ENCODE measurements at places on chromosomes 7 and 10.

DNA sequence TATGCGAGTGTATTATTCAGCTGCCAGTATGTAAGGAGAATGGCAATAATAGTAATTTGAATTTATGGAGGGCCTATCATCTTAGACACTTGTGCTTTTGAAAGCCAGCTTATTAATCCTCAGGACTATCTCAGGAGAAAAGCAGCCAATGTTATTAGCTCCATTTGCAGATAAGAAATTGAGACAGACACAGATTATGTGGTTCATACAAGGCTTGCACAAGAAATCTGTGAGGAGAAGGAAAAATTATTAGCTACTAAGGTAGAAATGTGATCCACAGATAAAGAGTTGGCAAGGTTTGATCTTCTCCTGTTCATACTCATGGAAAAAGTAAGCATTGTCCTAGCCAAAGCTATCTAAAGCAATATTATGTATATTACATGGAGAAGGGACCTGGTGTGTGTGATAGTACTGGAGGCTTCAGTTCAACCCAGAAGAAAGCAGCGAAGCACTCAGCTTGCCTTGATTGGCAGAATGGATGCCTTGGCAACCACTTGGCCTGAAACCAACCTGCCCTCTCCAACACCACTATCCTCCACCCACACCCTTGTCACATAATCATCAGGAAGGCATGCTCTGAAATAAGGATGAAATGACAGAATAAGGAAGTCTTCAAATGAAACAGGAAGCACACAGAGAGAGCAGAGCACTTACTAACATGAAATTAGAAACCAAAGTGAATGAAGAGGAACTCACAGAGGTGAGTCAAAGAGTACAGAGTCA, 18.0 kb downstream of the MACC1 start:
- no peak for DNase-seq

- DNase-seq, result no peak
Observed at GRCh38 chr10:96541921-96542320, 28.2 kb upstream of the TLL2 start.

GRCh38 chr7:116542618-116543017, 17.8 kb downstream of the CAV1 start:
- no peak for DNase-seq

- no peak for DNase-seq
Observed at GRCh38 chr7:41732436-41732785, 29.5 kb upstream of the INHBA start.

DNA sequence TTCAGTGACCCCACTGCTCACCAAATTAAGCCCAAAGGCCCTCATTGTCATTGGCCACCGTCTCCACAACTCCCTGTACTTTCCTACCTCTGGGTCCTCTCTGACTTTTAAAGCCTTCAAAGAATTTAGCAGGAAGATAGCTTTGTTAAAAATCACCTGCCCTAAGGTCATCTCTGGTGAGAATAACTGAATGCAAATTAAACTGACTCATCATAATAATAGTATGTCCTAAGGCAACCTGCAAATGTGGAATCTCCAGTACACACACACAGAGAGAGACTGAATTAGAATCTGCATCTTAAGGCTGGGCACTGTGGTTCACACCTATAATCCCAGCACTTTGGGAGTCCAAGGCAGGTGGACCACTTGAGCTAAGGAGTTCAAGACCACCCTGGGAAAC, 24.1 kb downstream of the OAT start:
- no peak for DNase-seq

- no peak for DNase-seq
Observed at GRCh38 chr7:1229956-1230355, 2.7 kb upstream of the UNCX start.

GRCh38 chr10:93150289-93150688, 76.6 kb downstream of the CYP26A1 start:
- no peak for DNase-seq

DNA sequence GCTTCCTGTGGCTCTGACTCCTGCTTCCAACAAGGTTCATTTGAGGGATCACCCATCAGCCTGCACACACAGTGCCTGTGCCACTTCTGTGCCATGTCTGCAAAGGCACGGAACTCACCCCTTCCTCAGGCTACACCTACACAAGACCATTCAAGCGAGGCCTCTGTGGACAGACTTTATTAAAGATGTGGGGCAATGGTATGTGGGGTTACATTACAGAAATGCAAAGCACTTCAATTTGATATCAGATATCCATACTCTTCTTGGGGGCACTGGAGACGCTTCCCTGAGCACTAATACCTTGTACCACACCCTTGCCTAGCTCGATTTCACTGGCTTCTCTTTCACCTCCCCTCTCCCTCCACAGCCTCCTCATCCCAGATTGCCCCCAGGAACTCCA, 84.4 kb upstream of the FGL2 start:
- DNase-seq, result no peak

- DNase-seq, result no peak
Observed at GRCh38 chr10:80416479-80417098, 8.2 kb downstream of the PRXL2A start.

- DNase-seq, result no peak
Observed at GRCh38 chr7:46123-46829, 146.1 kb upstream of the FAM20C start.

DNA sequence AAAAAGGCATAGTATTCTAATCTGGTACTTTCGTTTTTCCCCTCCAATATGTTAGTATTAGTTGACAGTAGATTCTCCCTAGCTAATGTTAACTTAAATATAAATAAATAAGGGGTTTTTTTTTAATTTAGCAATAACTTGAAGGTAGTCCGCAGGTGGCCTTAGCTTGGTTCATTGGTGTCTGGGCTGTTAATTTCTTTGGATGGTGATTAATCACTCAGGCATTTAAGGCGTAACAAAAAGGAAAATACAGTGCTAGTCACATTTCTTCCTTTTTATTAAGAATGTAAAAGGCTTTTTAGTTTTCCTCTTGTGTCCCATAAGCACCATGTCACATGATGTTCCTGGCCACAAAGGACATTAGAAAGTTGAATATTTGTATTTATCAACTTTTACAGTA, 161.0 kb upstream of the POT1 start:
- no peak for DNase-seq

GRCh38 chr10:96297486-96297885, 6.7 kb upstream of the DNTT start:
- DNase-seq, result no peak

DNA sequence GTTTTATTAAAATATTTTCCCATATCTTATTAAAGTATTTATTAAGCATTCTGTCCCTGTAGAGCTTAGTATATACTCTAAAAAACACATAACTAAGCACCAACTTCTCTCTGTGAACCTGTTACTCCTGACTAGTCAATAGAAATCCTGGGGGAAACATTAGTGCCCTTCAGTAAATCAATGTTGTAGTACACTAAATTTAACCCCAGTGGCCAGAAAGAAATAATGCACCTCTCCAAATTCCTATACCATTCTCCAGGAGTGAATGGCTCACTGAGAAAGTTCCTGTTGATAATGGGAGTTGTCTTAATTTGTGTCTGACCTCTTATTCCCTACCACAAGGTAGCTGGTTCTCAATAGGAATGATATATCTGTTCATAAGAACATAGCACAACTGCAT, 188.2 kb downstream of the SEMA3D start:
- no peak for DNase-seq

DNA sequence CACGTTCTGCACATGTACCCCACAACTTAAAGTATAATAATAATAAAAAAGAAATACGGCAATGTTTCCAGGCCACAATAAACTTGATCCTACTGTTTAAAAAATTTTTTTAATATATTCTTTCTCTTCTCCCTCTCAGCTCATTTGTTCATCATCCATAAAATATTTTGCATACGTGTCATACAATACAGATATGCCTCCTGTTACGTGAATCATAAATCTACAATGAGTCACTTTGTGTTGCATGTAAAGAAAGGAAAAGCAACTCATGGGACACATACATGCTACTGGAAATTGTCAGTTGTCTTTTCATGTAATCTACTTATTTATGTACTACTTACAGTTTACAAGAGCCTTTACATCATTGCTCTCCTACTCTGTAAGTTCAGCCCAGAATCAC, 1.1 kb upstream of the TECTB start:
- DNase-seq, result no peak

GRCh38 chr10:10794791-10795191, 222.9 kb upstream of the CELF2 start:
- no peak for DNase-seq

DNA sequence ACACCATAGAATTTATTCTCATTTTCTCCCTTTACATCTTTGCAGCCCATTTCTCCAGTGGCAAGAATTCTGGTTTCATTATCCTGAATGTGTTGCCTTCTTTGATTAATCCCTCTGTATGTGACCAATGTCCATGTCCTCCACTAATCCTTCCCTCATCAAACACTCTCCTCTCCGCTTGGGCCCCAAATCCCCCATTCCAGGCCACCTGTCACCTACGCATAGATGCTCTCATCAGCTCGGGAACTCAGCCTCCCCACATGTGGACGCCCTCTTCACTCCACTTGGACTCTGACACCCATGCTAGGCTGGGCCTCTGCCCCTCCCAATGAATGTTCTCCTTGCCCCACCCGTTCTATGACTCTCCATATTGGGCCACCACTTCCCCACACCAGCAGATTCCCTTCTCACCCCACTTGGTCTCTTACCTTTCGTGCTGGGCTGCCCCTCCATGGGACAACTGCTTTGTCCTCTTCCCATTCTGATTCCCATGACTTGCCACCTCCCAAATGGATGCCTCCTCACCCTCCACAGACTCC, 18.7 kb upstream of the RBM20 start:
- DNase-seq, result no peak

GRCh38 chr7:128424686-128425275, 15.0 kb upstream of the IMPDH1 start:
- no peak for DNase-seq

DNA sequence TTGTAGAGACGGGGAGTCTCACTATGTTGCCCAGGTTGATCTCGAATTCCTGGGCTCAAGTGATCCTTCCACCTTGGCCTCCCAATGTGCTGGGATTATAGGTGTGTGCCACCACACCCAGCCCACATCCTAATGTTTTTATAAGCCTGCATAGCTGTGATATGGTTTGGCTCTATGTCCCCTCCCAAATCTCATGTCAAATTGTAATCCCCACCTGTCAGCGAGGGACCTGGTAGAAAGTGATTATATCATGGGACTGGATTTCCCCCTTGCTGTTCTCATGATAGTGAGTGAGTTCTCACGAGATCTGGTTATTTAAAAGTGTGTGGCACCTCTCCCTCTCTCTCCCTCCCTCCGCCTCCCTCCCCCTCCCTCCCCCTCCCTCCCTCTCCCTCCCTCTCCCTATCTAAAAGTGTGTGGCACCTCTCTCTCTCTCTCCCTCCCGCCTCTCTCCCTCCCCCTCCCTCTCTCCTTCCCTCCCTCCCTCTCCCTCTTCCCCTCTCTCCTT, 13.9 kb downstream of the BAMBI start:
- DNase-seq, result no peak

- no peak for DNase-seq
Observed at GRCh38 chr10:110643653-110644597, at the start of gene RBM20. Gene RBM20, plus strand, starts transcription at chr10:110644336. Its CDS starts 119 bp downstream, at chr10:110644455.

DNA sequence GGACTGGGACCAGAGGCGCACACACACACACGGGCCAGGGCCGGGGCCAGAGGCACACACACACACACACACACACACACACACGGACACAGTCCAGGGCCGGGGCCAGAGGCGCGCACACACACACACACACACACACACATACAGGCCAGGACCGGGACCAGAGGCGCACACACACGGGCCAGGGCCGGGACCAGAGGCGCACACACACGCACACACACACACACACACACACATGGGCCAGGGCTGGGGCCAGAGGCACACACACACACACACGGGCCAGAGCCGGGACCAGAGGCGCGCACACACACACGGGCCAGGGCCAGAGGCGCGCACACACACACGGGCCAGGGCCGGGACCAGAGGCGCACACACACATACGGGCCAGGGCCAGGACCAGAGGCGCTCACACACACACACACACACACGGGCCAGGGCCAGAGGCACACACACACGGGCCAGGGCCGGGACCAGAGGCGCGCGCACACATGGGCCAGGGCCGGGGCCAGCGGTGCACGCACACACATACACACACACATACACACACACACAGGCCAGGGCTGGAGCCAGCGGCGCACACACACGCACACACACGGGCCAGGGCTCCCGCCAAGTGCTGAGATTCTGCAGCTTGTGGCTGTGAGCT, 268.8 kb downstream of the ELFN1 start:
- DNase-seq, result no peak

DNA sequence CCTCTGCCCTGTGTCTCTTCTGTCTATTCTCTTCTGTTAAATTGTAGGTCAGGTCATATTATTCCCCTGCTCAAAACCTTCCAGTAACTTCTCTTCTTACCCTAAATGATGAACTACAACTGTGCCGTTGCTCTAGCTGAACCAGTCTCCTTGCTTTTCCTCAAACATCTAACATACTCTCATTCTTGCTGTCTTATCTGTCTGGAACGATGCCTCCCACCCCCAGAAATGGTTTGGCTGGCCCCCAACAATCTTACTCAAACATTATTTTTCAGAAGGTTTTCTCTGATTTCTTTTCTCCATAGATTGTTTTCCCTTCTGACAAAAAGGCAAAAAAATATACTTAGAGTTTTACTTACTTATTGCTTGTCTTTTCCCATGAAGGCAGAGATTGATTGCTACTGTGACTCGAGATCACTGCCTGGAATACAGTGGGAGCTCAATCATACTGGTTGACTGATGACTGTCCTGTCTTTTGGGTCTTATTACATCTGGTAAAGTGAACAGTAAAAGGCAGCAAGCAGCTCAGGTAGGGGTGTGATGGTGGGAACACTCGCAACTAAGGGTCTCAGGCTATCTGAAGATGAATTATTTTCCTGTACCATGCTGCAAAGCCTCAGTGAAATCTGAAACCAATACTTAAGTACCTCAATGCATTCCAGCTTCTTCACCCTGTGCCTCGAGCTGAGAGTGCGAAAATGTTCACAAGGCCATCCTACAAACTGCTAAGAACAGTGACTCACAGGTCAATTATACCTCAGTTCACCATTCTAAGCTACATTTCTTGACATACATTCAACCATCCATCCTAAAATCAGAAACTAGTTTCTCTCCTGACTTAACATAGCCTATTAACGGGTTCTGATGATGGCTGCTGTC, 67.6 kb downstream of the DNMBP start:
- no peak for DNase-seq

GRCh38 chr10:79246209-79246581, 101.1 kb upstream of the PPIF start:
- DNase-seq, result no peak

GRCh38 chr7:149109969-149110368, 16.2 kb downstream of the ZNF425 start:
- no peak for DNase-seq

- DNase-seq, result no peak
Observed at GRCh38 chr10:17506856-17507471, 52.6 kb upstream of the ST8SIA6 start.

GRCh38 chr10:71338728-71339495, 19.9 kb downstream of the SLC29A3 start:
- DNase-seq, result no peak

DNA sequence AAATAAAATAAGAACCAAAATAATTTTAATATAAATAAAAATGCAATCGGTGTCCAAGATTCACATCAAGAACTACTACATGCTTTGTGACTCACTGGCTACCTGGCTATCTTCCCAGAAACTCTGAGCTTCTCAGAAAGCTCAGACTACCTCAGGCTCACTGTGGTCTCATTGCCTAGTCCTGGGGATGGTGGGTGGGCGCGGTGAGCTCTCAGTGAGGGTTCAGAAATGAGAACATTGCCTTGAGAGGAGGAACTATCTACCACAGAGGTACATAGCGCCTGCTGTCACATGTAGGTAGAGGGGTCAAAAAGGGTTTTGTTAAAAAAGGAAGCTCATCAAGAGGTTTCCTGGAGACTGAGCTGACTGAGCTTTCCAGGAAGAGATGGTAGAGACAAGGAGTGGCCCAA, 108.0 kb downstream of the WDFY4 start:
- no peak for DNase-seq
